ENCODE measurements at places on chromosomes 2 and 18.

- DNase-seq: no peak
These were observed 124.8 kb upstream of the EML6 start for GRCh38 chr2:54598347-54599325.

- DNase-seq: no peak
These were observed 333.7 kb downstream of the CYP26B1 start for GRCh38 chr2:71813807-71814470.

DNA sequence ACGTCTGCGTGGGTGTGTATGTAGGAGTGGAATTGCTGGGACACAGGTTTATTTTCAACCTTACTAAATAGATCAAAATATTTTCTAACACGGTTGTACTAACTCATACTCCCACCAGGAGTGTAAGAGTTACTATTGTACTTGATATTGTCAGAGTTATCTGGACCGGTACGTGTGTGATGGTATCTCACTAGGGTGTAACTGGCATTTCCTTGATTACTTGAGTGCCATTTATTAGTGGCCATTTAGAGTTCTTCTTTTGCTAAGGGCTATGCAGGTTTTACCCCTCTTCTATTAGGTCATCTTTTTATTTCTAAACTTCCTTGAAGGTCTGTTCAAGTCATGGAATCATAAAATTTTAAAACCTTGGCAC is 33.5 kb downstream of the CENPO start:
- no peak for DNase-seq

DNA sequence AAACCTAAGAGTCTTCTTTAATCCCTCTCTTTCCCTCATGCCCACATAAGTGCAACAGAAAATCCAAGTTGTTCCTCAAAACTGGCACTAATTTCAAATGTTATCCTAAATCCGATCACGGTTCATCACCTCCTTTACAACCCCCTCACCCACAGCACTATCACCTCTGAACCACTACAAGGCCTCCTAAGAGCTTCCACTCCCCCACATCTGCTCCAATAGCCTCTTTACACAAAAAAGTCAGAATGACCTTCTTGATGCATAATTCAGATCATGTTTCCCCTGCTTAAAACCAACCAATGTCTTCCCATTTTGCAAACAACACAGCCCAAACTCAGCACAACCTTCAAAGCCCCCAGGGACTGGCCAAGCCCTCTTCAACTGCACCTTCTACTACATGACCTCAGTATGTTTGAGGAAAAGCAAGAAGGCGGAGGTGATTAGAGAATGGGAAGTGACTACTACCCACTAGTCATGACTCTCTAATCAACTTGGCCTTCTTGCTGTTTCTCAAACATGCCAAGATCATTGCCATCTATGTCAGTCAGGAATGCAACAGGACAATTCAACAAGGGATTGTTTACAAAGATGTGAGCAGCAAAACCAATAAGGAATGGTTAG is 34.6 kb upstream of the GCC2 start:
- no peak for DNase-seq

DNA sequence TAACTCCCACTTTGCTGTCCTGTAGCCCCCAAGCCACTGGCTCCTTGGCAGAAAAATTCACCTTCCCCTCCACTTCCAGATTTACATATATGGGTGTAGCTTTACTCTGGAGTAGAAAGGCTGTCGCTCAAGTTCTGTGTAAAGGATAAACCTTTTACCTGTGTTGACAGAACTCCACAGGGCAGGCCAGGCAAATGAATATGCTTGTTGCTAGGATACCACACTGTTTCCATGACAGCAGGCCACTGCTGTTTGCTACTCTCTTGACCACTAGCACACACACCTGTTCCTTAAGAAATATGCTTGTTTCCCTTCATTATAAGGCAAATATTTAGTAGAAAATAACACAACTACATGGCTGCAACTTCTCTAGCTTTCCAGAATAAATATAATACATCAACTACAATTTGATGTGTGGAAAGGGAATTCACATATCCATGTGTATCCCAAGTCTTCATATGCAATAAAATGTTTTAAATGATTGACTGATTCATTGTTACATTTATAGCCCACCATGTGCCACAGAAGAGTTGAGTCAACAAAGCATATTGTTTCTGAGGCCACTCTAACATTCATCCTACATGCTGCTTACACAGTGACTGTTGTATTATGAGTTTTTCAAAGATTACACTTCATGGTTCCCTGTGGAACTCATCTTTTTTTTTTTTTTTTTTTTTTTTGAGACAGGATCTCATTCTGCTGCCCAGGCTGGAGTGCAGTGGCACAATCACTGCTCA is 56.2 kb upstream of the ROCK1 start:
- DNase-seq: no peak

- no peak for DNase-seq
These were observed 306.0 kb downstream of the MYCN start for GRCh38 chr2:16246281-16246850.

DNA sequence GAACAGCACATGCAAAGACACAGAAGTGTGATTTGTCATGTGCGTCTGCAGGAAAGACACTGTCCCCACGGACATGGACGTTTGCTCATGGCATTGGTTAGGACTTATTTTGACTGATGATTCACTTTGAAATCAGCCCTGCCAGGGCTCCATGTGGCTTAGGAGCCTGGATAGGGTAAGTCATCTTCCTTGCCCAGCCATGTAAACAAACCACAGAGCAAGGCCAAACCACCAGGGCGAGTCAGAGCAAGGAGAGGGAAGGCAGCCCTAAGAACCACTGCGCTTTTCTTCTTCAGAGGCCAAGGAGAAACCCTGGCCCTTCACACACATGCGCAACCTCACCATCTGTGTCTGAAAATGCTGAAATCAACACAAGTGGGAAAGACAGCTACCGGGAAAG is 88.8 kb downstream of the GFPT1 start:
- DNase-seq: no peak

- DNase-seq: no peak
These were observed 75.4 kb downstream of the CD8B2 start for GRCh38 chr2:106562268-106563186.

- DNase-seq: no peak
These were observed 1589.9 kb upstream of the DDX18 start for GRCh38 chr2:116224610-116225009.

DNA sequence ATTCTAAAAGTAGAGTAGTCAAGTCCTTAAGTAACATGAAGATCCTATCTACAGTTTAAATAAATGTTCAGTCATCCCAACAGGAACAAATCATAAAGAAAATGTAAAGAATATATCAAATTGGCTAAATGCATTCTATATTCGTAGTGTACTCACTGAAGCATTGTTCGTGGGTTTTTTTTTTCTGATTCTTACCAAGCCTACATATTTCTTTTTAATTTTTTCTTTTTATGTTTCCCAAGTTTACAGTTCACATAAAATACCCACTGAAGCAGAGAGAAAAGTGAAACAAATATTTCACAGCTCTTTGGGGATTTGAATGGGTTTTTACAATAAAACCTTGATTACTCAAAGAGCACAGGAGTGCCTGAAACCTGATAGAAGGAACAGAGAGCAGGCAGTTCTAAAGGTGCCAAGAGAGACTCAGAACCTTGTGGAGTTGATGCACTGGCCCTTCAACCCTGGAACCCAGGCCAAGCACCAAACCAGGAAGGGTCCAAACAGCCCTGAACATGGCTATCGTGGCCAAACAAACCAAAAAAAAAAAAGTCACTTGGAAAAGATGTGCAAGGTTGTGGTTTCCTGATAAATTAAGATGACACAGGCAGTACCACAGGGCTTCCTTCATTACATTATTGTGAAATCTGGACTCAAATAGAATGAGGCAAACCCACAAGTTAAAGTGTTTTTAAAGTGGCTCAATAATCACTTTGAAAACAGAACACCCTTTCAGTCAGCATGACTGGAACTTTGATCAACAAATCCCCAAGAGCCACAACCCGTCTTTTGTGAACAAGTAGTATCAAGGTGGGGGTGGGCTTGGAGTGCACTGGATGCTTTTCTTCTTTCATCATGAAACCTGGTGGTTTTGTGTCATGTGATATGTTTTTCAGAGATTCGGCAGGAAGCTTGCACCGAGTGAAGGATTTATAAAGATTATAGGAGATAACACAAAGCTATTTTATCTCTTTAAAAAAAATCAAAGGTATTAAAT is 245.0 kb upstream of the FN1 start:
- no peak for DNase-seq

DNA sequence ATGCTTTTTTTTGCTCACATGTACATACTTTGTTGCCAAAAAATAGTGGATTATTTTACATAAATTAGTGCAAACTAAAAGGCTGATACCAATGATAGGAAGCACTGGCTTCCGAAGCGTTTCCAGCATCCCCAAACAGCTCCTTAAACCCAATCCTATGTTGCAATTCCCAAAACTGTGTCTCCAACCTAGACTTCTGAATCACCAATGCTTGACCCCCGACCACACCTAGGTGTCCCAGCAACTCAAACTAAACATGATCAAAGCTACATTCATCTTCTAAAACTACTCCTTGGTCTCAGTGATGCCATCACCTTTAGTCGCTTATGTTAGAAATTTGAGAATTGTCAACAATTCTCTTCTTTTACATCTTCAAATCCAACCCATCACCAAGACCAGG is 13.4 kb downstream of the ATP8B1 start:
- no peak for DNase-seq

- DNase-seq: no peak
These were observed 65.1 kb downstream of the MRPS9 start for GRCh38 chr2:105102963-105103421.

GRCh38 chr2:1033069-1033468 is 82.4 kb downstream of the SNTG2 start:
- DNase-seq: no peak

- no peak for DNase-seq
These were observed 248.2 kb upstream of the CDH20 start for GRCh38 chr18:61085036-61085435.

GRCh38 chr2:108621687-108622681 is 87.7 kb downstream of the LIMS1 start:
- no peak for DNase-seq

DNA sequence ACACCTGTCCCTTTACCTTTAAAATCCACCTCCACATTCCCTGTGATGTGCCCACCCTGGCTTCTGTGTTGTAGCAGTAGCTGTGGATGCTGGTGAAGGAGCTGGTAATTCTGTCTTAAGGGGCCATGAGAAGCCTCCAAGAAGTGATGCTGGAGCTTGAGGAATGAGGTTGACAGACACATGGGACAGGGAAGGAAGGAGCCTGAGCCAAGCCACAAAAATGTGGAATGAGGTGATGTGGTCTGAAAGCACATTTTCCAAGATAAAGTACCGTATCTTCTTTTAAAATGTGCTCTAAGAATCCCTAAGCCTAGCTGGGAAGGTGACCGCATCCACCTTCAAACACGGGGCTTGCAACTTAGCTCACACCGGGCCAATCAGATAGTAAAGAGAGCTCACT is 31.2 kb downstream of the VWA3B start:
- no peak for DNase-seq

- no peak for DNase-seq
These were observed 6.2 kb upstream of the PER2 start for GRCh38 chr2:238294393-238295143.

DNA sequence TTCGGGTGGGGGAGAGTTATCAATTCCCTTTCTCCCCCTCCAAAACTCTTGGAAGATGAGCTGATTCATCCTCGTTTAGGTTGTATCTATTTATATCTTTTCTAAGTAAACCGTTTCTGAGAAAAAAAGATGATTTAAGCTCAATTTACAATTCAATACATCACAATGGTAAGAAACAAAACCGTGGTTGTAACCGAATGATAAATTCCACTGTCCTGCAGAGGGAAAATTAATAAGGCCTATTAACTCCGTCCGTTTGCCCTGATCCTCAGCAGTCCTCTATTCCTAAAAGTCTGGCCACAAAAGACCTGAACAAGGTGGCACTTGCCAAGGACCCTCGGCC is 286.2 kb downstream of the TCF4 start:
- DNase-seq: no peak
